Cardiac atrium fibroblast (primary cell): ENCODE measurements at places on chromosomes 7 and 10. TPM values are rescaled to one million over a fixed set of nuclear protein-coding genes. Genes with fewer than 3 reads are reported as not detected.

The TFAM gene
- total RNA-seq, result 8.6 and 10.3 TPM in 2 replicates

The RINT1 gene
- total RNA-seq, result 13.5 and 17.2 TPM in 2 replicates

The PON1 gene
- total RNA-seq, result not detected in 2 replicates

The TUBB8 gene
- not detected in 2 replicates for total RNA-seq

The OR9A2 gene
- not detected in 2 replicates for total RNA-seq

The VPS37D gene
- 2.8 and 3.6 TPM in 2 replicates for total RNA-seq

The SLC13A1 gene
- not detected in 2 replicates for total RNA-seq

The HGF gene
- total RNA-seq, result 117 and 150 TPM in 2 replicates

The FEZF1 gene
- not detected in 2 replicates for total RNA-seq

The ZNF425 gene
- 2.7 and 4.1 TPM in 2 replicates for total RNA-seq

The PALD1 gene
- total RNA-seq, result 0.72 and 5.3 TPM in 2 replicates

The SMKR1 gene
- not detected in 2 replicates for total RNA-seq

The CLRN3 gene
- not detected in 2 replicates for total RNA-seq

The GDF2 gene
- total RNA-seq, result not detected in 2 replicates

The TBX20 gene
- 49.5 and 54.4 TPM in 2 replicates for total RNA-seq

The CUBN gene
- 0.72 and 4.2 TPM in 2 replicates for total RNA-seq

The MNX1 gene
- not detected in 2 replicates for total RNA-seq

The MRLN gene
- total RNA-seq, result not detected in 2 replicates

The GSAP gene
- 0.18 and 4.1 TPM in 2 replicates for total RNA-seq

The TAS2R3 gene
- not detected in 2 replicates for total RNA-seq

The AIFM2 gene
- 10.9 and 12.1 TPM in 2 replicates for total RNA-seq

The SEMA3D gene
- 0.49 and 1.3 TPM in 2 replicates for total RNA-seq

The LRRC61 gene
- 0.16 TPM in 1 of 2 replicates, not detected in the other for total RNA-seq

The TMEM176B gene
- not detected in 2 replicates for total RNA-seq

The VWC2 gene
- not detected in 2 replicates for total RNA-seq
